ENCODE measurements at places on chromosomes 16 and 17. TPM values are rescaled to one million over a fixed set of nuclear protein-coding genes. Genes with fewer than 3 reads are reported as not detected.

PRSS33 gene
- not detected for total RNA-seq

PIRT gene
- total RNA-seq: not detected

KRT34 gene
- total RNA-seq: not detected

RTN4RL1 gene
- 1.6 TPM for total RNA-seq

CIBAR2 gene
- total RNA-seq: not detected

CRYM gene
- total RNA-seq: 0.81 TPM

CA5A gene
- not detected for total RNA-seq

C17orf107 gene
- total RNA-seq: 0.33 TPM

- H3K36me3 ChIP-seq: no peaks in the 10 kb centered on the region
- DNase-seq: no peak
- no peaks in the 10 kb centered on the region for H3K27me3 ChIP-seq
- no peak overlapping the region for H3K4me3 ChIP-seq
Measured at GRCh38 chr17:48194097-48194550, 86.6 kb downstream of the SNX11 start.

GRCh38 chr17:31527606-31528005 lies 136.1 kb downstream of the RAB11FIP4 start:
- no peak overlapping the region for H3K27ac ChIP-seq
- peaks cover 44% of the 10 kb centered on the region for H3K36me3 ChIP-seq
- DNase-seq: no peak
- H3K4me1 ChIP-seq: no peaks in the 10 kb centered on the region

- H3K4me3 ChIP-seq: no peak overlapping the region
- DNase-seq: no peak
- no peak overlapping the region for H3K27ac ChIP-seq
- no peaks in the 10 kb centered on the region for H3K36me3 ChIP-seq
- peaks cover 13% of the 10 kb centered on the region for H3K4me1 ChIP-seq
Measured at GRCh38 chr17:17305281-17305801, 2.2 kb downstream of the NT5M start.

GRCh38 chr17:15404106-15405057 lies 63.0 kb upstream of the TEKT3 start:
- H3K36me3 ChIP-seq: no peaks in the 10 kb centered on the region
- no peak overlapping the region for H3K4me3 ChIP-seq
- no peak for DNase-seq

GRCh38 chr17:46821482-46822387 lies 3.2 kb upstream of the WNT3 start:
- peaks cover 38% of the 10 kb centered on the region for H3K27me3 ChIP-seq
- no peaks in the 10 kb centered on the region for H3K36me3 ChIP-seq
- H3K27ac ChIP-seq: no peak overlapping the region
- H3K4me3 ChIP-seq: no peak overlapping the region
- H3K4me1 ChIP-seq: peaks cover 17% of the 10 kb centered on the region

DNA sequence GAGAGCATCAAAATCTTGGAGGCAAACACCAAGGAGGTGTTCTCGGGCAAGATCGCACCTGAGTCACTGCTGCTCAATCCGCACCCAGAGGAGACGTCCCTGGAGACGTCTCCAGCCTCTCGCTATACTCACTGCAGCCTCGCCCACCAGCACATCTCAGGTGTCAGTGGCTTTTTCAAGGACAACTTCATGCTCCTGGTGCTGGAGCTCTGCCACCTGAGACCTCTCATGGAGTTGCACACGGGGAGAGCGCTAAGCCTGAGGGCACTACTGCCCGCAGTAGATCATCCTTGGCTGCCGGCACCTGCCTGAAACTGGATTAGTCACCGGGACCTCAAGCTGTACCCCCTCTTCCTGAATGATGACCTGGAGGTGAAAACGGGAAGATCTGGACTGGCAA lies 2.6 kb upstream of the MBTPS1 start:
- DNase-seq: peak; percentile 66
- H3K4me3 ChIP-seq: no peak overlapping the region
- H3K4me1 ChIP-seq: peaks cover 17% of the 10 kb centered on the region
- H3K27ac ChIP-seq: no peak overlapping the region
- peaks cover 11% of the 10 kb centered on the region for H3K36me3 ChIP-seq
- H3K27me3 ChIP-seq: no peaks in the 10 kb centered on the region

- H3K4me1 ChIP-seq: peaks cover 15% of the 10 kb centered on the region
- H3K4me3 ChIP-seq: no peak overlapping the region
- H3K36me3 ChIP-seq: no peaks in the 10 kb centered on the region
- peak overlapping the region; percentile 41 for H3K27ac ChIP-seq
- DNase-seq: peak; percentile 74
- H3K27me3 ChIP-seq: no peaks in the 10 kb centered on the region
Measured at GRCh38 chr17:64707050-64707591, 45.0 kb upstream of the SMURF2 start.

DNA sequence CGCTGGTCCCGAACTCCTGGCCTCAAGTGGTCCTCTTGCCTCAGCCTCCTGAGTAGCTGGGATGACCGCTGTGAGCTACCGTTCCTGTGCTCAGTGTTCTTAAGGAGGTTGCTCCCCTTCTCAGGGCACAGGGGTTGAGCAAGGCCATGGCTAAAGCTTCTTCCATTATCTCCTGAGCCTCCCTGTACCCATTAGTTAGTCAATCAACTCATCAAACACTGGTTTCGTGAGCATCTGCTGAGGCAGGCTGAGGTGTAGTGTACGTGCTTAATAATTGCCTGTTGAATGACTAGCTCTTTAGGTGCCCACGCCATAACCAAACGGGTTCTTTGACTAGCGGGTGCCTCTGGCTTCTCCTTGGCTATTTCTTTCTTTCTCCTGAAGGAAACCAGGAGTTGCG lies 11.7 kb downstream of the SGCA start:
- no peaks in the 10 kb centered on the region for H3K36me3 ChIP-seq
- no peak overlapping the region for H3K4me3 ChIP-seq
- H3K27me3 ChIP-seq: no peaks in the 10 kb centered on the region
- H3K27ac ChIP-seq: peak overlapping the region; percentile 92
- H3K4me1 ChIP-seq: peaks cover 11% of the 10 kb centered on the region
- DNase-seq: no peak

DNA sequence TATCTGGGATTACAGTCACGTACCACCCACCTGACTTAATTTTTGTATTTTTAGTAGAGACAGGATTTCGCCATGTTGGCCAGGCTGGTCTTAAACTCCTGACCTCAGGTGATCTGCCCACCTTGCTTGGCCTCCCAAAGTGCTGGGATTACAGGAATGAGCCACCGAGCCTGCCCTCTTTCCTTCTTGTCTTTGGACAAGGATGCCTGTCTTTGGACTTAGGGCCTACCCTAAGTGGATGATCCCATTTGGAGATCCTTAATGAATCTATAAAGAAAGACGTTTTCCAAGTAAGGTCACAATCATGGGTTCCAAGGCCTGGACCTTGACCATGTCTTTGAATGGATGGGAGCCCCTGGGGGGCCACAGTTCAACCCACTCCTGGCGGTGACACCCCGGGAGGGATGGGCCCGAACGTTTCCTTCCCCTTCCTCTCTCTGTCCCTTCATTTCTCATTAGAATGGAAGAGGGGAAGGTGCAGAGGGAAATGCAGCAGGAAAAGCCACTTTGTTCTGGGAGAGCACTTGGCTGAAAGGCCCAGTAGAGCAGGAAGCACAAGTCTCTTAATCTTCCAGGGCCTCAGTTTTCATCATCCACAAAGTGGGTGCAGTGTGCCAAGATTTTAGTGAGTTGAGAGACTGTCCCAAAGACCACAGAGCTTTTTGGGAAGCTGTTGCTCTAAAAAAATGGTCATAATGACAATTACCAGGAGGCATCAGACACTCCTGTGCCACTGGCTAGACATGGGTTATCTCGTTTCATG lies 353.3 kb downstream of the SEC14L1 start:
- no peak for DNase-seq
- peaks cover 21% of the 10 kb centered on the region for H3K36me3 ChIP-seq
- H3K4me1 ChIP-seq: peaks cover 14% of the 10 kb centered on the region
- H3K27ac ChIP-seq: peak overlapping the region; percentile 3

- DNase-seq: no peak
- peaks cover 31% of the 10 kb centered on the region for H3K4me1 ChIP-seq
- H3K27ac ChIP-seq: no peak overlapping the region
- no peak overlapping the region for H3K4me3 ChIP-seq
- H3K36me3 ChIP-seq: no peaks in the 10 kb centered on the region
Measured at GRCh38 chr17:47851764-47852112, 775 bp upstream of the SP6 start.

DNA sequence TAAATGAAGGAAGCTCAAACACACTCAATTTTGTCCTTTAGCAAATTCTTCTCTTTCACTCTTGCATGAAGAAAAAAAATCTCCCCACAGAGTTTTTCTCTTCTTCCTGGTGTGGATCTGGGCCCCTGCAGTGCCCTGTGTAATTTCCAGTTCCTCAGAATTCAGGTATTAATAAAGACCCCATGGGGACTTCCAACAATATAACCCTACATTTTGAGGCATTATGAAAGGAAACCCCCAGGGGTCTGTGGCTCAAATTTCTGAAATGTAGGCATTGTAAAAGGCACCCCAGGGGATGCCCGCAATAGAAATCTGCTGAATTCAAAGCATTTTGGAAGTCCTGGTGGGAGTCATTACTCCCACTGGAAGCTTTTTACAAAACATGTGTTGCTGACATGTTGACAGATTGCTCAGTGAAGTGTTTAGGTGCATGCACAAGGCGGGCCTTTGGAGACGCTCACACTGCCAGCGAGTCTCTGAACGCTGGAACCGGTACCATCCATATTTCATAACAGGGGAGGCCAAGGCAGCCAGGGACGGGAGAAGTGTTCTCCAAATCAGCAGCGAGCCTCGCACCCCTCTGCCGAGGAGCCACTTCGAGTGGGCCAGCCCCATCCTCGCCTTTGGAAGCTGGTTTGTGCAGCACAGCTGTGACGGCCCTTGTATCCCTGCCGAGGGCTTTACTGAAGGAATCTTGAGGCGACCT lies 154.0 kb downstream of the ZNF423 start:
- peaks cover 29% of the 10 kb centered on the region for H3K4me1 ChIP-seq
- peak overlapping the region; percentile 38 for H3K27ac ChIP-seq
- peak; percentile 20 for DNase-seq
- no peaks in the 10 kb centered on the region for H3K36me3 ChIP-seq
- H3K4me3 ChIP-seq: no peak overlapping the region
